RPMI7951 (cell line): ENCODE measurements at places on chromosomes 7 and 10.

DNA sequence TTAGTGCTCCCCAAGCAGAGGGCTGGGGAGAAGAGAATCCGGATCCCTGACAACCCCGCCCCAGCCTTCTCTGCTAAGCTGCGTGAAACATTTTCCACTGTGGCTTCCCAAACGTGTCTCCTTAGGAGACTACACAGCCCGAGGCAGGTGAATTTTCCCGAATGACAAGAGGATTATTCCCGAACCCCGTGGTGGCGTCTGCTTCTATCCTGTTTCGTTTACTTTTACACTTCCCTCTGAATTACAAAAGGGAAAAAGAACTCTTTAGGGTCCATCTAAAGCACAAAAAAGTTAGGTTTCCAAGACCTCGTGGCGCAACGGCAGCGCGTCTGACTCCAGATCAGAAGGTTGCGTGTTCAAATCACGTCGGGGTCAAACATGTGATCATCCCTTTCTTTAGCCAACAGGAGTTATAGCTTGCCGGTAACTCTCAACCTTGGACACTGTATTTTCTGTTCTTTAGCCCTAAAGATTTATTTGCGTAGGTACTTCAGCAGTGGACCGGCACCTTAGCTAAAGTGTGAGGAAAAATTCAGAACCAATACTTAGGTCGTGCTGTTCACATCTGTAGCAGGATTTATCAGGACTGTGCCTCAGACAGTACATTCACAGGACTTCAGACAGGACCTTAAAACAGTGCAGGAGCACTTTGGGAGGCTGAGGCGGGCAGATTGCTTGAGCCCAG lies 3.2 kb upstream of the ZNF789 start:
- DNase-seq, result no peak

- no peak for DNase-seq
Measured at GRCh38 chr7:111274857-111275256, 183.9 kb downstream of the LRRN3 start.

DNA sequence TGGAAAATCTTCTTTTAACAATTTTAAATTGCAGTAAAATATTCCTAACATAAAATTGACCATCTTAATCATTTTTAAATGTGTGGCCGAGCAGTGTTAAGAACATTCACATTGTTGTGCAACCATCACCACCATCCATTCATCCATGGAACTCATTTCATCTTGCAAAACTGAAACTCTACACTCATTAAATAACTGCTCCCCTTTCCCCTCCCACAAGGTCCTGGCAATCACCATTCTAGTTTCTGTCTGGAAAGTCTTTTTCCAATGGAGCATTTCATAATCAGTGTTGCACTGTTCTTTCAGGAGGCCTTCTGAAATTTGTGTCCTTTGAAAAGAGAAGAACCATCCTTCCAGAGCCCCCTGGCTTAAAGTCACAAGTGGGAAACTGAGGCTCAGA lies 233.1 kb downstream of the PLXNA4 start:
- DNase-seq, result no peak

DNA sequence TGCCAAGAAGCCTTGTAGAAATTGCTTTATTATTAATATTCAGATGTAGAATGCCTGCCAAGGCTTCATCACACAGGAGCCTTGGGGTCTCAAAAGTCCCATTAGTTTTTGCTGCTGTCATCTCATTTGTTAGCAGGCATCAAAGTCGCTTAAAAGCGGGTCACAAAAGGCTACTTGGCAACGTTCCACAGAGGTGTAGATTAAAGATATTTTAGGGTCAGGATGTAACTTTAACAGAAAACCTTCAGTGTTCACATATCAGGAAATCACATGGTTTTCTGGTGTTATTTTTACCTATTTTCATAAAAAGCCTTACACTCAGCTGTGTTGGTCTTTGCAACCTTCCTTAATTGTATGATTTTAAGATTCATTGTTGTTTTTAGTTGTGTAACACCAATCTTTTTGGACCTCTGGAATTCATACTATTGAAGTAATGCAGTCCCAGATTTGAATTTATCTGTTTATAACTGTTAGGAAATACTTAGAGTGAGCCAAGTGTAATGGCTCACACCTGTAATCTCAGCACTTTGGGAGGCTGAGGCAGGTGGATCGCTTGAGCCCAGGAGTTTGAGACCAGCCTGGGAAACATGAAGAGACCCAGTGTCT lies 65.3 kb downstream of the TET1 start:
- DNase-seq, result no peak

GRCh38 chr7:13946181-13946580 lies 43.3 kb downstream of the ETV1 start:
- peak; percentile 80 for DNase-seq

DNA sequence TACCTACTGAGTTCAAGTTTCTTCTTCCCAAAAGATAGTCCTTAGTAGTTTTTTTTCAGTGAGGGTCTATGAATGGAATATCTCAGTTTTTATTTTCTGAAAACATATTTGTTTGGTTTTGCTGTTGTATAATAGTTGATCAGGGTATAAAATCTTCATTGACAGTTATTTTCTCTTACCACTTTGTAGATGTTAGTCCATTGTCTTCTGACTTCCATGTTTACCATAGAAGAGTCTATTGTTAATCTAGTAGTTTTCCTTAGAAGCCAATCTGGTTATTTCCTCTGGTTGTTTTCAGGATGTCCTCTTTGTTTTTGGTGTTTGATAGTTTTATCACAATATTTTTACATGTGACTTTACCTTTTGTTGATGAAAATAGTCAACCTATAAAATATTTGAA lies 5.5 kb upstream of the ZNF777 start:
- DNase-seq, result no peak

DNA sequence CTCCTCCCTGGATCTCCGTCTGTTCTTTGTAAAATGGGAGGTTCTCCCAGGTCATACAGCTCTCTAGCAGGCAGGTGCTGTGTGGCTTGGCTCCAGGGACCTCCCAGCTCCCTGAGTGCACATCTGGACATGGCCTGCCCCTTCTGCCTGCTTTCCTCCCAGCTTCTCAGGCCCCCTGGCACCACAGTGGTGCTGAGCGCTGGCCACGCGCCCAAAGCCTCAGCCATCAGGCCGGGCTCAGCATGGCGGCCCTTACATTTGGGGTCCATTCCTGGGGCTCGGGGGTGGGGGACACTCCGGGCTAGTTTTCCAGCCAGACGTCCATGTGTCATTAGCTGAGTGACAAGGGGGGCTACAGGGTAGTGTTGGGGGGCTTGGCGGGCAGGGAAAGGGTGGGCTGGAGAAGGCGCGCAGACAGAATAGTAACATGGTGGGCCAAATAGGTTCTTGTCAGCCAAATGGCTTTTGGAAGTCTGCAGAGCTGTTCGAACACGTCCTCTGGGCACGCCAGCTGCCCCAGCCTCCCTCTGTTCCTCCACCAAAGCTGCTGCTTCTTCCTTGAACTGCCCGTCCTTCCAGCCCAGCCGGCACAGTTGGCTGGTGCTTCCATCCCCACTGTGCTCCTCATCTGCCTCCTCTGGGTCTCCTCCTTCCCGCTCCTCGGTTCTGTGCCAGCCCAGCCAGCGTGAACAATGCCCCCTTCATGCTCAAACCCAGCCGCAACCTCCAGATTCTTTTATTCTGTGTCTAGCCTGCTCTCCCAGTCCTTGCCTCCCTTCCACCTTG lies 65.9 kb downstream of the GOLGA7B start:
- no peak for DNase-seq

DNA sequence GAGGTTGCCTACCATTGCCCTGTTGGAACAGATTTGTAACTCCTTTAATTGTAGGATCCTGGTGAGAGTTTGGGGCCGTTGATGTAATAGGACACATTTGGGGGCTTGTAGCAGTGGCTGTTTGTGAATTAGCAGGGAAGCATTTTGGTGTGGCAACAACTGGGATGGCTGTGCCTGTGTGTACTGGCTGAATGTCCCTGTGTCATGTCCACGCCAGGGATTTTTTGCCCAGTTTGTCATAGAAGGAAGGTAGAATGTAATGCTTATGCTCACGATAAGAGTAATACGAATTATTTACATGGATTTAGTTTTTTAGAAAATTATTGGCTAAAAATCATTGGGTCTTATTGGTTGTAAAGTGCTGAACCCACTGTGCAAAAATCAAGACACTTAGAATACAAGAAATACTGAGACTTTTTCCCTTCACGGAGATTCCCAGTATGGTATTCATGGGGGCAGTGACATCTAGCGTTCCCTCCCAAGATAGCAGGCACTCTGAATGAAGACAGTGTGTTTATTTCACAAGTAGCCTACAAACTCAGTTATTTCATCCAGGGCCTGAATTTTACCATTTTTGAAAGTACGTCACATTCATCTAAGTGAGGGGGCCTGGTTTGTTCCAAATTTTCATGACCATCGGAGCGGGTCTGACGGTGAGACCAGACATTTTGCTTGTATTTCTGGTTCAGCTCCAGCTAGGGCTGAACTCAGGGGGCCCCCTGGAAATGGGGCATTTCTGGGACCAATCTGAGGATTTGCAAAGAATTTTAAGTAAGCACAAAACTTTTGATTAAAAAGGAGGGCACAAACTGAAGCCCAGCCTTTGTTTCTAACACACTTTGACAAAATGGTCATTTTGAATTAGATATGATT lies 74.7 kb downstream of the CACNB2 start:
- DNase-seq, result peak; percentile 52

DNA sequence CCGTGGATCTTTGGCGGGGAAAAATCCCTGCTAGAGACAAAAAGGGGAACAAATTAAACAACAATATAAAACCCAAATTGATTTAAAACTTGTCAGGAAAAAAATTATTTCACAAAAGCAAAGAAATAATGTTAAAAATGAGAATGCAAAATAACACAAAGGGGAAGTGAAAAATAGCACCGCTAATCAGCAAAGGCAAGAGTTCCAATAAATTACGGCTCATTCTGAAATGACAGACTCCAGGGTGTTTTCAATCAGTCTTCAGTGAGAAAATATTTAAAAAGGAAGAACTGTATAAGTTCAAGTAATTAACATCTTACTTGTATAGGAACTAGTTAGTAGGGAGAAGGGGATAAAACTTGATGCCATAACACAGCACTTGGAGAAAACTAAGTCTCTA lies 336.8 kb downstream of the LRRTM3 start:
- DNase-seq, result no peak

- DNase-seq, result no peak
Measured at GRCh38 chr10:101380353-101381017, 26.5 kb downstream of the BTRC start.

GRCh38 chr7:22075561-22075960 lies 129.9 kb upstream of the CDCA7L start:
- no peak for DNase-seq

- DNase-seq, result no peak
Measured at GRCh38 chr7:610531-611280, 91.1 kb upstream of the PDGFA start.
